Activated CD8-positive, alpha-beta T cell treated with anti-CD3 and anti-CD28 coated beads, Interleukin-2, amount 10 ng/mL, durations not matched to agents 7 days and 5 days (primary cell): ENCODE measurements at places on chromosomes 1 and 21. TPM values are rescaled to one million over a fixed set of nuclear protein-coding genes. Genes with fewer than 3 reads are reported as not detected.

DNA sequence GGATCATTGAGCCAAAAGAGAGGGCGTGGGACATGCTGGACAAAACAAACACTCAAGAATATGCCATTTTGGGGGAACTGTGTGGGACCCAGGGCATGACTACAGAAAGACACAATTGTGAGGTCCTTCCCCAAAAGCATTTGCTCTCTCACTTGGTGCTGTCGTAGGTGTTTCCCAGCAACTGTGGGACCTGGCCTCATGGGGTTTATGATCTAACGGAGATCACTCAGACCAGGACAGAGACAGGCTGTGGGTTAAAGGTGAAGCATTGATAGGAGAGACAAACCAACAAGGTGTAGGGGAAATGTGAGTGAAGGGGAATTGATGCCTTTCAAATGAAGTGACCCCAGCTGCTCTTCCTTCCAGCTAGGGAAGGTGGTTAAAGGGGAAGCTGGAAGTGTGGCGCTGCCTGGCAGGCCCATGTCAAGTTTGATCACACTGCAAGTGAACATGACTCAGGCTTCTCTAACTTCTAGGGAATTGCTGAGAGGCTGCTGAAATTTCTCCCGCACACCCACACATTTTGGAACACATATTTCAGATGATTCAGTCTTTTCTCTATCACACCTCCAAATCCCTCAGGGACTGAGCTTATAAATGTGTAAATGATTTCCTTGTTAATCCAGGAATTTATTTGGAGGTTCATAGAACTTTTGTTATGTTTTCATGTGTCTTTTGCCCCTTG lies 30.2 kb downstream of the TRAF5 start:
- DNase-seq = no peak

Gene SPRR1B
- total RNA-seq = not detected

Gene RSPH1
- total RNA-seq = not detected

DNA sequence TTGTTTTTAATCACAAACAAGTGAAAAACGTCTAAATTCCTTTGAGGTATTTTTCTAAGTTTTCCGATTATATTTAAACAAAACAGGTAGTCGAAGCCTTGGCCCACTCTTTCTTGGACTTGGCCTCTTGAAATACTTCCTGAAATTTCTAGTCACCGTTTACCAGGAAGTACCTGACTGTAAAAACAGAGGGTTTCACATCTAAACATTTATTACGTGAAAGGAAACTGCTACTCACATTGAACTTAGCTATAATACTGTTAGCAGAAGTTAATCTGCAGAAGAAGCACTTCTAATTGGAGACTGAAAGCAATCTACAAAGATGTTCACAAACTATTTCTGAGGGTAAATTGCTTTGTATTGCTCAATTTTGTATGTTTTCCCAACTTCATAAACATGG lies 526.0 kb upstream of the ADGRL4 start:
- no peak for DNase-seq

- DNase-seq = peak; percentile 60
Observed at GRCh38 chr1:99685516-99686180, 39.7 kb downstream of the PALMD start.

Gene TP73
- total RNA-seq = 1.3 TPM

- DNase-seq = no peak
Observed at GRCh38 chr1:25528881-25529517, 14.4 kb upstream of the LDLRAP1 start.

Gene XCL1
- 38.3 TPM for total RNA-seq

DNA sequence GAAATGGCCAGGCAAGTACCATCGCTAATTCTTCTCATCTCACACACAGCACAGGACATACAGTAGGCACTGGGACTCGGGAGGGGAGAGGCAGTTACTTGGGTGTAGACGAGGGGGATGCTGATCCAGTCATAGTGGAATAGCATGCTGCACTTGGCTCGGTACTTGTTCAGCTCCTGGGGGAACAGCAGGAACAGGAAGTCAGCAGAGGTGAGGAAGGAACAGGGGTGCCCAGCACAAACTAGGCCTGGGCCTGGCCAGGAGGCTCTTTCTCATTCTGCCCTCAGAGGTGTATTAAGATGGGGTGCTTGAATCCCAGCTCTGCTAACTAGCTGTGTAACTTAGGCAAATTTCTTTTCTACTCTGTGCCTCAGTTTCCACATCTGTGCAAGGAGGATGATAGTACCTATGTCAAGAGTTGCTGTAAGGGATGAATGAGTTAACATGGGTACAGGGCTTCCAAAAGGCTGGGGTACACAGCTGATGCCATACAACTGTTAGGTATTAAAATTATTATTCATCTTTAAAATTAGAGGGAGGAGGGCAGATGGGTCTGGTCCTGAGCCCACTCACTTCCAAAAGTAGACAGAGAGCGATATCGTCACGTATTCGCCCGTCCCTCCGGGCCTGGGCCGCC lies 2.4 kb downstream of the BEST4 start:
- DNase-seq = no peak

Gene FTCD
- total RNA-seq = 0.50 TPM

Gene COL8A2
- total RNA-seq = not detected

DNA sequence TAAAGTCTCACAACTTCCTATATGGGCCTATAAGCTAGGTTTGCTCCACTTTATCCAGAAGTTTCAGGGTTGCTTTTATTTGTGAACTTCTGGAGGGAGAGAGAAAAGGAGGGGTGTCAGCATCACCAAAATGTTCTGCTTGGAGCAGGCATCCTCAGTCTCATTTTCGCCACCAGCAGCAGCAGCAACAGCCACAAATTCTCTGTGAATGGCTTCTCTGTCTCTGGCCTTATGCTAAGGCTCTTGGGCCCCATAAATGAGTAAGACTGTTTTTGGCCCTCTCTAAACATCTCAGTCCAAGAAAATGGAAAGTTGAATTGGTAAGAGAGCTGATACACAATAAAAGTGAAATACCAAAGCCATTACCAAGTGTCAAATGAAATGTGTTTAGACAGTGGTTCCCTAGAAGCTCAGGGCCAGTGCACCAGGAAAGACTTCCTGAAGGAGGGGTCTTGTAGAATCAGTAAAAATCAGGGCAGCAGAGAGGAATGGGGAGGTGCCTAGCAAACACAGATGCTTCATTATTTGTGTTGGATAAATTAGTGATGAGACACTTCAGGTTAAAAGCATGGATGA lies 53.0 kb upstream of the SPATA6 start:
- no peak for DNase-seq

Gene TLR5
- 0.32 TPM for total RNA-seq

Gene S100A5
- 1.8 TPM for total RNA-seq

- DNase-seq = no peak
Observed at GRCh38 chr1:22117851-22118250, 25.0 kb downstream of the WNT4 start.

DNA sequence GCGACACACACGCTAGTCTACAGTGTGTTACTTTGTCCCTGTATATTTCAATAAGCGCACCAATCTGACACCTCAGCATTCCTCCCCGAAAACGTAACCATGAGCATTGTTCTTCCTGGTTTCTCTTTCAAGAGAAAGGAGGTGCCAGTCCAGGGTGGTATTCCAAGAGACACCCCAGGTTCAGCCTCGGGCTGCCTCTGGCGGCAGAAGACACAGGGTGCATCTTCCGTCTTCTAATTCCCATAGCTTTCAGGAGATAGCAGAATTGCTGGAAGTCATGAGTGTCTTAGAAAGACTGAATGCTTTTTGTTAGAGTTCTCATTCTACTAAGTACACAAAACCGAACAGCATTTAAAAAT lies 15.9 kb upstream of the RGS8 start:
- DNase-seq = no peak

Gene ASAP3
- 0.24 TPM for total RNA-seq

- no peak for DNase-seq
Observed at GRCh38 chr1:208935517-208936187, 647.9 kb upstream of the CAMK1G start.

GRCh38 chr1:2163205-2163604 lies 31.4 kb downstream of the FAAP20 start:
- peak; percentile 29 for DNase-seq

- DNase-seq = no peak
Observed at GRCh38 chr1:233356705-233356987, 29.1 kb downstream of the MAP3K21 start.

DNA sequence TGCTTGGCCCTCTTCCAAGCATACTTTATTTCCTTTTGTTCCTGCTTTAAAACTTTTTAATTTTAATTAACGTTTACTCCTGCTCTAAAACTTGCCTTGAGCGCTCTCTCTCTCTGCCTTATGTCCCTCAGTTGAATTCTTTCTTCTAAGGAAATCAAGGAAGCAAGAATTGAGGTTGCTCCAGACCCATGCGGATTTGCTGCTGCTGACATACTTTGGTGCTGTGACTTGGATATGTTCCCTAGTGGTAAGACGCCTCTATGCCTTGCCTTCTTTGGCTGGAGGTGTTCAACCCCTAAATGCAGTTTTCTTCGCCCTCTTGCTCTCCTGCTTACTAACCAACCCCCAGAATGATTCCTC lies 148.1 kb downstream of the ADSS2 start:
- no peak for DNase-seq

- no peak for DNase-seq
Observed at GRCh38 chr1:33141216-33141615, 40.6 kb downstream of the TRIM62 start.

Gene LMX1A
- not detected for total RNA-seq

- DNase-seq = no peak
Observed at GRCh38 chr1:213858581-213858980, 129.2 kb upstream of the PROX1 start.

Gene ACKR1
- not detected for total RNA-seq

DNA sequence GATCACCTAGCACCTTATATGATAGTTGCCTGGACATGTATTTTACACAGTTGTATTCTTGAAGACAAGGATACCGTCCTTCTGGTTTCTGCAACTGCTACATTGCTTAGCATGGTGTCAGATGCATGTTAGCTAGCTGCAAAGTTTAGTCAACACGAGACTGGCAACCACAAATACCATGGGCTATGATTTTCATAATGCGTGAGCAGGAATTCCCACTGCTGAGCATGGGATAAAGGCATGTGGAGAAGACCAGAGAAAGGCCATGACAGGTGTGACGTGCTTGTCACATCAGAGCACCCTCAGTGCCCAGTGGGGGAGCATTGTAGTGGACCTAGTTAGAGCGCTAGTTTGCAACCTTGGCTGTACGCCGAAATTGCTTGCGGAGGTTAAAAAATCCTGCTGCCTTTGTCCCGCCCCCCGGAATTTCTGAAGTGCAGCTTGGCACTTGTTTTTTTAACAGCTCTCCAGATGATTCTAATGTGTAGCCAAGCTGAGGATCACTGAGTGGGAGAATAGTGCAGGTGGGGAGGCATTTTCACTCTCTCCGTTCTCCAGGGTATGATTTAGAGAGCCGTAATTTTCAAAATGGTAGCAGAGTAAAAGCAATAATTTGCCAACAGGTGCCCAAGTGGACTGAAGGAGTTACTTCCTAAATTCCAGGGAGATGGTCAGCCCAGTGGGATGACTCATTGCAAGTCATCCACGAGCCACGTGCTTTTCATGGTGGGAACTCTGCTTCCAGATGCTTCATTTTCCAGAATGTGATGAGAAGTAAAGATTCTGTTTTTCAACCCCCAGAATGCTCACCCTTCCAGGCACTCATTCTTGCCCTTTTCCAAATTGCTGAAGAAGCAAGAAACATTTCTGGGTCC lies 81.0 kb downstream of the CNIH3 start:
- DNase-seq = no peak

DNA sequence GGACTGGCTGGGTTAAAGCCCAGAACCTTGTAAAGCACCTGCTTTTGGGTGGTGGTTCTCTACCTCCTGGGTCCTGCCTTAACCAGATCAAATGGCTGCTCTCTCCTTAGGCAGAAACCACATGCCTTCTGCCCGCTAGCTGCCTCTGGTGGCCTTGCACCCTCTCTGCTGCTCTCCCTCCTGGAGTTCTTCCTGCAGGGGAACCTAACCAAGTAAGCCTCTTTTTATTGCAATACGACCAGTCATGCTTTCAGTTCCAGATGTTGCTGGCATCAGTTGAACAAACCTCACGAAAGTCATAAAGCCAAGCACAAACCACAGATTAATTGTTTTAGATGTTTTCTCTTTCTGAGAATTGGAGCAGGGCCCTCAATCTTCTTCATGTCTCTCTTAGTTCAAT lies 118.9 kb downstream of the GDAP2 start:
- no peak for DNase-seq

Gene TSHB
- total RNA-seq = not detected

GRCh38 chr1:160637821-160638539 lies 8.9 kb downstream of the SLAMF1 start:
- DNase-seq = peak; percentile 82

DNA sequence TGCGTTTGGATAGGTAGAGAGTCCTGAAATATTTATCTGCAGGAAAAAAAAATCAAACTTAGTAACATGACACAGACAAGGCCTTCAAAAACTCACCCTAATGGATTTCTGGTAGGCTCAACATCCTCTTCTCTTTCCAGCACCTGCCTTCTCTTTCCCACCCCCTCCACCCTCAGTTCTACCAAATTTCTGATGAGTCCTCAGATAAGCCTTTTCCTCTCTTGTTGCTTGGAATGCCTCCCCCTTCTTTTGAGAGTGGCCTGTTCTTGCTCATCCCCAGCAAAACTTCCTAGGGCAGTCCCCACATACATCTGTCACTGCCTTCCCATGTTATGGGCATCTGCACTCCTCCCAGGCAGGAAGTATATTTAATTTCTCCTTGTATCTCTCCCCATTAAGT lies 7.6 kb upstream of the LBR start:
- no peak for DNase-seq

DNA sequence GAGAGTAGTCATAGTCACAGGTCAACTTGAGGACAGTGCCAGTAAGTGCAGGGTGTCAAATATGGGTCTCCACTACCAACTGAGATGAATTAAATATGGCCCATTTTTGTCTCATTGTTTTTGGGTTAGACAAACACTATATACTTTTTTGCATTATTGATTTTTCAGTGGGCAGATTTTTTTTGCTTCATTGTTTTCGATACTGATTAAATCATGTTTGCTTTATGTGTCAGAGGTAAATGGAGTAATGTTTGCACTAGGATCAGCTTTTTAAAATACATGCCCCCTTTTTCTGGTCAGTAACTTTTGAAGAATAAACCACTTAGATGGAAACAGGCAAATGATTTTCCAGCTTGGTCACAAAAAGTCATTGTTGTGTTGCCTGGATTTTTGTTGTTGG lies 199.0 kb downstream of the USH2A start:
- DNase-seq = no peak

- DNase-seq = no peak
Observed at GRCh38 chr1:44557778-44558177, 116.5 kb downstream of the TMEM53 start.

GRCh38 chr1:54407404-54408146 lies 1.4 kb upstream of the SSBP3 start:
- DNase-seq = peak; percentile 84

Gene AMY1A
- total RNA-seq = not detected

- DNase-seq = no peak
Observed at GRCh38 chr1:15418806-15419515, 9.3 kb downstream of the EFHD2 start.

- DNase-seq = no peak
Observed at GRCh38 chr1:168613038-168613451, 36.6 kb downstream of the XCL1 start.

GRCh38 chr1:246631426-246631825 lies 65.2 kb downstream of the CNST start:
- no peak for DNase-seq

Gene PKP1
- not detected for total RNA-seq

GRCh38 chr1:175679981-175680652 lies 63.3 kb downstream of the TNR start:
- DNase-seq = no peak

Gene UBE2G2
- 85.5 TPM for total RNA-seq
